ENCODE measurements at places on chromosomes 12 and 14.

DNA sequence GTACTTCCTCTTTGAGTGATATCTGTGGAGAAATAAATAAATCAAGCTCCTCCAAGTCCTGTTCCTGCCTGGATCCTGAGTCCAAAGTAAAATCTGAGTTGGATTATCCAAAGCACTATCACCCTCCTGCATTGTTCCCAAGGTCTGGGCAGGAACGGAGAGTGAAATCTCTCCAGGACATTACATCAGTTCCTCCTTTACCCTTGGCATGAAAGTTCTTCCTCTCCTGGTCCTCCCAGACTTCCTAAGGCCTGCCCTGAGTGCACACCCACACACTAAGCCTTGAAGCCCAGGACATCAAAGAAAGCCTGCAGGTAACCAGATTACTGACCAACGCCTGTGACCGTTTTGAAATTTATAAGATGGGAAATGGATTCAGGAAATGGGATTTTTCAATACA lies 206.8 kb upstream of the BCL2L14 start:
- no peak for DNase-seq

GRCh38 chr12:43008953-43009845 lies 419.7 kb upstream of the PRICKLE1 start:
- no peak for DNase-seq

GRCh38 chr12:114406316-114406983 lies 506 bp upstream of the TBX5 start:
- no peak for DNase-seq

DNA sequence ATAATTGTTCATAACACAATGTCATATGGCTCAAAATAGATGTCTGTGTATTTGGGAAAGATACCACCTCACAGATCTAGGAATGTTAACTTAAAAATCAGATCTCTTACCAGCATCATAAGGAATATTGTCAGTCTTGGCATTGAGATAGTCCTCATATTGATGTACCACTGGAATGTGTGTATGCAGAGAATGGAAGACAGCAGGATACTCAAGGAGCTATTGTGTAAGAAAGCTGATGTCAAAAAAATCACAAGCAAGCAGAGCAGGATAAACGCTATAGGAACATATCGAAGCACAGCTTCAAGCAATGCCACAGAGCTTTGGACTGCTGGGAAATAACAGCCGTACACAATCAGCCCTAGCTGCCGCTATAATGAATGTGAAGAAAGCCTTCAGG lies 45.1 kb upstream of the GRIN2B start:
- no peak for DNase-seq

- no peak for DNase-seq
Measured at GRCh38 chr12:109998241-109998903, 858 bp upstream of the ANKRD13A start.

GRCh38 chr12:31325524-31325875 lies 450 bp downstream of the SINHCAF start:
- no peak for DNase-seq

DNA sequence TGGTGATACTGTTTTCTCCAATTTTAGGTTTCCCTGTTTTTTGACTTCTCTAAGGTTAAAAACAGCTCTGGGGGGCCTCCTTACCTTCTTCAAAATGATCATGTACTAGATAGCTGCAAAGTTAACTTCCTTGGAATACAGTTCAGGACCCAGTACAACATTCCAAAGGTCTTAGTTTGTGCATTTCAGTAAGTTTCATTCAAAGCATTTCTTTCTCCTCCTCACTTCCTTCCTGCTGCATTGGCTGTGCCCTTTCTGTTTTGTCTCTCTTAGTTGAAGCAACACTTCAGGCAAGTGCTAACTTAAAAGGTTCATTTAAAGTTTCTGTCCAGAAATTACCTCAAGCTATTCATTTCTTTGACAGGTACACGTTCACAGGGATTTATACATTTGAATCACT lies 95.7 kb downstream of the SCN8A start:
- no peak for DNase-seq

- DNase-seq, result no peak
Measured at GRCh38 chr12:119827760-119828159, 49.4 kb downstream of the CIT start.

DNA sequence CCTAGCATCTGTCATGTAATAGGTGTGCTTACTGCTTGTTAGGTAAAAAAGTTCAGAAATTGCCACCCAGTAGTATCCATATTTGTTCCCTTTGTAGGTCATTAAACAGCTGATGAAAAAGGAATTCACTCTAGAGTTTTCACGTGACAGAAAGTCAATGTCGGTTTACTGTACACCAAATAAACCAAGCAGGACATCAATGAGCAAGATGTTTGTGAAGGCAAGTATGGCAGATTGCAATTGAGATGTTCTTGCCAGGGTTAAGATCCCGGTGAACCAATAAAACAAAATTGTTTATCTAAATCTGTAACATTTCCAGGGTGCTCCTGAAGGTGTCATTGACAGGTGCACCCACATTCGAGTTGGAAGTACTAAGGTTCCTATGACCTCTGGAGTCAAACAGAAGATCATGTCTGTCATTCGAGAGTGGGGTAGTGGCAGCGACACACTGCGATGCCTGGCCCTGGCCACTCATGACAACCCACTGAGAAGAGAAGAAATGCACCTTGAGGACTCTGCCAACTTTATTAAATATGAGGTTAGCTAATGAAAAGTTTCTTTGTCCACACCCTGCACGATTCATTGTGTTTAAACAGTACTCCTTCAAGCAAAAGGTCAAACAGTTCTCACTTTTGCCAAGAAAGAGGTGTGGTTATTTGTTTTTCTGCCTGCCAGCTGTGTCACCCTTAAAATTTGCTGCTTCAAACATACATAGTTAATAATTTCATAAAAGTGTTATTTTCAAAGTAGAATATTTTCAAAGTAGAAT lies 58.3 kb downstream of the ATP2A2 start:
- DNase-seq, result no peak

DNA sequence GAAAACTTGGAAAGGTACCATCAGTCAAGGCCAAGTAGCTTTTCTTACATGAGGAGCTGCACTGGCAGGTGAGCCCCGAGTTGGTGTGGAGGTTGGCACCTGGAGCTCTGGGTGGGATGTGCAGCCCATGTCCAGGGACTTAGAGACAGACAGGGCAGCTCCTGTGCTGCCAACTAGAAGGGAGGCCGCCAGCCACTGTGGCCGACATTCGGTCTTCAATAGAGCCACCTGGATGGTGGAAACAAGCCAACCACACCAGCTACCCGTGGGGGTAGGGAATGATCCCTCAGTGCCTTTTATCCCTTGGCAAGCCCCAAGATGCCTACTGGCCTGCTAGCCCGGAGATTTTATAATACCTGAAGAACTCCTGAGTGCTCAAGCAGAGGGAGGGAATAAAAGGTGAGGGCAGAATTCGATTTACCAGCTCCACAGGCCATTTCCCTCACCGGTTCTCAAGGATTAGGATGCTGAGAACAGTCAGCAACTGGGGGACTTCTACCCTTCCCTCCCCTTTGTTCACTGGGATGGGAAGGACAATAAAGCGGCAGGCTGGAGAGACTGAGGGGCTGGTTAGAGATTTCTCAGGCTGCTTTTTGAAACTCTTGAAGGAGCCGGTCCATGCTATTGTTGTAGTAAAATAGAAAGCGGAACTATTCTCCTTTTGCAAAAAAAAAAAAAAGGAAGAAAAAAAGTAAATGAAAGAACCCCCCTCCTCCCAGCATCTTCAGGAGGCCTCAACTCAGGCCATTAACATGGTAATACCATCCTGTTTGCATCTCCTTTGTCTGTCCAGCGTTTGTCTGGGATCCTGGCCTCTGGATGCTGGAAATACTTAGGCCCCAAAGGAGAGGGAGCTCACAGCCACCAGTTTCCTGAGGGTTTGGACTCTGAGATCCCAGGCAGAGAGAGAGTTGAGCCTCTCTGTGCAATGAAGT lies 321.6 kb downstream of the ZFP36L1 start:
- no peak for DNase-seq

DNA sequence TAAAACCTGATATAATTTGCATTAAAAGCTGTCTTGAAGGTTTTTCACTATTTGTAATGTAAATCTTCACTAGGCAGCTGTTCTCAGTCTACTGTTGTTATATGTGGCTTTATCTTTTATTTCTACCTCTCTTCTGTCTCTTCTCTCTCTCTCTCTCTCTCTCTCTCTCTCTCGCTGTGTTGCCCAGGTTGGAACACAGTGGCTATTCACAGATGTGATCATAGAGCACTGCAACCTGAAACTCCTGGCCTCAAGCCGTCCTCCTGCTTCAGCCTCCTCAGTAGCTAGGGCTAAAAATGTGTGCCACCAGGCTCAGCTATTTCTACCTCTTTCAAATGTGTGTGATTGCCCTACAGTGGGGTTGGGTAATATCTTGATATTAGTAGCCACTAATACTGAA lies 21.1 kb downstream of the FUT8 start:
- no peak for DNase-seq

- no peak for DNase-seq
Measured at GRCh38 chr12:92156704-92157395, 11.2 kb upstream of the BTG1 start.

- DNase-seq, result no peak
Measured at GRCh38 chr14:23008831-23009230, 1.1 kb downstream of the C14orf93 start.

- no peak for DNase-seq
Measured at GRCh38 chr14:73237786-73238423, 599 bp downstream of the PAPLN start.

DNA sequence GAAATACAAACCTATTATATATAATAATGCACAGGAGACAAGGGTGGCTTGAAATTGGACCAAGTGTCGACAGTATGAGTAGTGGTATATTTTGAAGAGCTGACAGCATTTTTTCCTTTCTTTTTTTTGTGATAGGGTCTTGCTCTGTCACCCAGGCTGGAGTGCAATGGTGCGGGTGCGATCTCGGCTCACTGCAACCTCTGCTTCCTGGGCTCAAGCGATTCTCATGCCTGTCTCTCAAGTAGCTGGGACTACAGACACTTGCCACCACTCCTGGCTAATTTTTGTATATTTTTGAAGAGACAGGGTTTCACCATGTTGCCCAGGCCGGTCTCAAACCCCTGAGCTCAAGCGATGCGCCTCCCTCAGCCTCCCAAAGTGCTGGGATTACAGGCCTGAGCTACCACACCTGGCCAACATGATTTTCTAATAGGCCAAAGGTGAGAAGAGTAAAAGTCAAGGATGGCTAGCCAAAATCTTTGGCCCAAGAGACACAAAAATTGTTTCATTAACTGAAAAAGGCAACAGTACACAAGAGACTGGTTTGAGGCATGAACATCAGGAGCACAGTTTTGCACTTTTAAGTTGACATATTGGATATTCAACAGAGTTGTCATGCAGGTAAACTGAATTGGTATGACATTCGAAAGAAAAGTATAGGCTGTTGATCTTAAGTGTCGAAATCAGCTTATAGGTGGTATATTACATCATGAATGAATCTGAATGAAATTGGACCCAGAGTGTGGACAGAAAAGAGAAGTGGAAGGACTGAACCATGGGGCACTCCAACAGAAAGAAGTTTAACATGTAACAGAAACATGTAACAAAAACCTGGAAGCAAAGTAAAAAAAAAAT lies 12.5 kb downstream of the HNRNPC start:
- DNase-seq, result no peak

GRCh38 chr14:104221071-104221625 lies 82.8 kb downstream of the KIF26A start:
- DNase-seq, result no peak

GRCh38 chr12:15699886-15700285 lies 89.3 kb downstream of the EPS8 start:
- DNase-seq, result no peak

DNA sequence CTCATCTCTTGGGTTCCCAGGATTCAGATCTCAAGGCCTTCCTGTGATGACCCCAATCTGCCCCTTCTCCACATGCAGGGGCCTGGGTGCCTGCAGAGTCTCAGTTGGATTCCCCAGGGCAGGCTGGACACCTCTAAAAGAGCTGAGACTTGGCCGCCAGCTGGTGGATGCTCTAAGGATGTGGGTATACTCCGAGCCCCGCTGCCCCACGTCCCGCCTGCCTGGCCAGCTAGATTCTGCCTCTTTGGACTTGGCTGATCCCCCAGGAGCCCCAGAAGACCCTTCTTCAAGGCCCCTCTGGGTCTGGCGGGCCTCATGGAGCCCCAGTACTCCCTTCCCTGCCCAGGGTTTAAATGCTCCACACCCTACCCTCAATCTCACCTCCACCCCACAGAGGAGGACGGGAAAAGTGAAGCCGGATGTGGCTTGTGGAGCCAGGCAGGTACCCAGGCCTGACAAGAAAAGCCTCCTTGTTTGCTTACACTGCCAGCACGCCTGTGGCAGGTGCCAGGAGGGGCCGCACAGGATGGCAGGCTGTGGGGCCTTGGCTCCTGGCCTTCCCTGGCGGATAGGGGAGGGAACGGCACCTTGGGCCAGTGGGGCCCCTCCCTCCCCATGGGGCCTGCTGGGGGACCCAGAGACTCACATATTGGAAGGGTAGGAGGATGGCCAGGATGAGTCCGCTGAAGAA lies 15.1 kb downstream of the FAIM2 start:
- no peak for DNase-seq

DNA sequence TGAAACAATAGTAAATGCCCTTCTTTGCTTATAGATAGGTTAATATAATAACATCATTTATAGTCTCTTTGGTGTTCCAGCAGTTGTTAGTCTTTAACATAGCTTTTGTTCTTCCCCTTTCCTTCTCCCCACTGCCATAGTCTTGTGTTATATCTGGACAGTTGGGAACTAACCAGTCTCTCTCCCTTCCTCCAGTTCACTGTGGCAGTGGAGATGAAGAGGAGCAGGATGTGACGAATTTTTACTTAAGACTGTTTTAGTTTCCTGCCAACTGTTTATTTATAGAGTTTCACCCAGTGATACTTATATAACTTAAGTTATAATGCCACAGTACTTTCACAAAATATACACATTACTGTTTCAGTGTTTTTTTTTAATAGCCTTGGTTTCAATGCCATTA lies 277.4 kb downstream of the PDZRN4 start:
- no peak for DNase-seq

DNA sequence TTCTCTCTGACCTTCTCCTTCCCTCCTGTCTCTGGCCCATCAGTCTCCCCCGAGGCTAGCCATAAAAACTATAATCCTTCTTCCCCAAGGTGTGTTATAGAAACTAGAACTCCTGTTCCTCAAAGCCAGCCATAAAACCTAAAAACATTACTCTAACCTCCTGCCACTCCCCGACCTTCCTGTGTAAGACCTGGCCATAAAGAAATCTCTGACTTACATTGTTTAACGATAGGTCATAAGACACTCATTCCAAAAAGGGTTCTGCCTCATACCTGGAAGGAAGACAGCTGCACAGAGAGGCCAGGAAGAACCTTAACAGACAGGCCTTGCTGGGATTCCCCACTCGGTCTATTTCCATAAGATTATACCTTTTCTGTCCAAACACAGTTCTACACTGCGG lies 70.9 kb upstream of the EEA1 start:
- no peak for DNase-seq

DNA sequence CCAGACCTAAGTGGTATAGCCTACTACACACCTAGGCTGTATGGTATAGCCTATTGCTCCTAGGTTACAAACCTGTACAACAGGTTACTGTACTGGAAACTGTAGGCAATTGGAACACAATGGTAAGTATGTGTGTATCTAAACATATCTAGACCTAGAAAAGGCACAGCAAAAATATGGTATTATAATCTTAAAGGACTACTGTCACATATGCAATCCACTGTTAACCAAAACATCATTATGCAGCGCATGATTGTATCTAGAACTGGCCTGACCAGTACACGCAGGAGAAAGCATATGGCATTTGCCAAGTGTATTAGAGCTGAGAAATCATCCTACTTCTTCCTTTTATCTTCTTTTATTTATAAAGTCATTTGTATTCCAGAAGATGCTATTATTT lies 75.5 kb downstream of the SLC8A3 start:
- DNase-seq, result no peak

GRCh38 chr12:77949943-77950342 lies 119.2 kb downstream of the NAV3 start:
- no peak for DNase-seq

Data from amniotic stem cell (primary cell).